Regular cardiac myocyte (primary cell): ENCODE measurements at places on chromosomes 2 and 18. TPM values are rescaled to one million over a fixed set of nuclear protein-coding genes. Genes with fewer than 3 reads are reported as not detected.

Gene HAAO
- 0.38 and 0.56 TPM in 2 replicates for total RNA-seq

Gene ORC2
- 14.1 and 20.7 TPM in 2 replicates for total RNA-seq

Gene SNORC
- total RNA-seq, result 0.19 and 0.56 TPM in 2 replicates

Gene SATB2
- 5.2 and 9.9 TPM in 2 replicates for total RNA-seq

Gene FBXO41
- total RNA-seq, result 0.38 and 1.1 TPM in 2 replicates

Gene DNAH7
- total RNA-seq, result 0.19 and 0.56 TPM in 2 replicates

Gene COL4A4
- total RNA-seq, result 4.4 and 24.0 TPM in 2 replicates

Gene HOXD1
- under 0.01 TPM in 1 of 2 replicates, not detected in the other for total RNA-seq

Gene EMILIN1
- 137 and 184 TPM in 2 replicates for total RNA-seq

Gene PLA2R1
- total RNA-seq, result 4.2 and 17.2 TPM in 2 replicates

Gene APOB
- under 0.01 TPM in 1 of 2 replicates, not detected in the other for total RNA-seq

Gene SPC25
- under 0.01 and 8.6 TPM in 2 replicates for total RNA-seq

Gene LRATD1
- under 0.01 TPM in 2 replicates for total RNA-seq

Gene ST6GAL2
- total RNA-seq, result under 0.01 TPM in 2 replicates

Gene SIX2
- 2.0 and 2.7 TPM in 2 replicates for total RNA-seq

Gene NOSTRIN
- 0.19 and 1.4 TPM in 2 replicates for total RNA-seq

Gene MC4R
- total RNA-seq, result under 0.01 TPM in 1 of 2 replicates, not detected in the other
